ENCODE measurements at places on chromosomes 1 and 21.

GRCh38 chr1:29672416-29673227 lies 436.3 kb downstream of the PTPRU start:
- DNase-seq: no peak

DNA sequence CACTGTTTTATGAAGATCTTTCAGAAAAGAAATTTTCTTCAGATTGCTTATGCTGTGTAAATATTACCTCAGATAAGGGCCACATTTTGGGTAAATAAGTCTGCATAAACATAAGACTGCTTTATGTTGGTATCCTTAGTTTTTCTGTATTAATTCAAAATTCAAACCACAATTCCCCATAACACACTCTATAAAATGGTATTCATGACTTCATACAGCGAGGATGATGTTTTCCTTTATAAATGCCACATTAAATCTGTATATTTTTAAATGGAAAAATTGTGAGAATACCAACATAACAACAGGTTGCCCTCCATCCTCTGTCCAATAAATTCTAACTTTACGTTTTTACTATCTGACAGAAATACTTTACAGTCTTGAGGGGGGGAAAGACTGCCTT lies 248.7 kb upstream of the CXADR start:
- DNase-seq: no peak

DNA sequence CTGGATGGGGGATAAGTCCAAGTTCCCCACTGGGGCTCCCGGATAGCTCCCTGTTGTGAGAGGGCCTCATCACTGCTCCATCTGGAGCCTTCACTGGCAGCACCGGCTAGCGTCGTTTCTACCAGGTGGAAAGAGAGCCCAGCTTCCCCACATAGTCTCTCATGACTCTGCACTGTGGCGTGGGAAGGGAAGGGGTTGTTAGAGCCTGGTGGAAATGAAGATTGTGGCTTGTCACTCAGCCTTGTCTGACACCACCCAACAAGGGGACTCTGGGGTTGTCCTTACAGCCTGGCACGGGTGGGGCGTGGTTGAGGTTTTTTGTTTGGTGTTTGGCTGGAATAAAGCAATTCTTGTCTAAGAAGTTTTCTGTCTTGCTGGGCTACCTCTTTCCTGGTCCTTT lies 94.6 kb downstream of the ADARB1 start:
- no peak for DNase-seq

GRCh38 chr1:32618673-32619221 lies 31.6 kb downstream of the ZBTB8OS start:
- peak; percentile 4 for DNase-seq

GRCh38 chr1:228218513-228219244 lies 10.8 kb downstream of the OBSCN start:
- no peak for DNase-seq

- DNase-seq: no peak
These were observed 36.9 kb downstream of the PHC2 start for GRCh38 chr1:33393991-33394390.

GRCh38 chr21:38310646-38311485 lies 54.1 kb downstream of the KCNJ15 start:
- no peak for DNase-seq

GRCh38 chr1:174191349-174191862 lies 32.1 kb downstream of the RABGAP1L start:
- DNase-seq: peak; percentile 55

All from A172 (cell line).